NCI-H1436 (cell line): ENCODE measurements at places on chromosomes 11 and 22.

GRCh38 chr11:128694618-128695481, 978 bp downstream of the FLI1 start:
- no peak for DNase-seq

DNA sequence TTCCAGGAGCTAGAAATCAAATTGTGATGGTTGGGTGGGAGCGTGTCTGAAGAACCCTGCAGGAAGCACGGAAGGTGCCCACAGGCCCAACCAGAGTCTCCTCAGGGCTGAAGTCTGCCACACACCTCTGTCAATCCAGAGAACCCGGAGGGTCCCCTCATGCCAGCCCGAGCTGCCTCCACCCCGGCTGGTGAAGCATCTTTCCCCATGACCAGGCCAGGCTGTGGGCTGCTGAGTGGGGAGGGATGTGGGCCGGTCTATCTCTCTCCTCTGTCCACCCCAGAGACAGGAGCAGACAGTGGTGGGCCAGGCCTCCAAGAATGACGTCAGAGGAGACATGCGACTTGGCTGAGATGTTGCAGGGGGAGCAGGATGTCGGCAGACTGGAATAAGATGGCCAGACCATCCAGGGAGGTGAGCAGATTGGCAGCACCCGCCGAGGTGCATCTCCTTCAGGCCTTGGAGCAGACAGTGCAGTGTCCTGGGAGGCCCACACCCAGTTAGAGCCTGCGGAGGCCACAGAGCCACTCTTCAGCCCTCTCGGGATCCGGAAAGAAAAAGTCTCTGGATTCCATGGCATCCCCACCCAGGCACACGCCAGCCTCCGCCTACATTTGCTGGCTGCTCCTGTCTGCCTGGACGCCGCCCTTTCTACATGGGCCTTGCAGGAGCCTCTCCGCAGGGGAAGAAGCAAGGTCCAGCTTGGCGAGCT, 1524.9 kb downstream of the BRD1 start:
- no peak for DNase-seq

DNA sequence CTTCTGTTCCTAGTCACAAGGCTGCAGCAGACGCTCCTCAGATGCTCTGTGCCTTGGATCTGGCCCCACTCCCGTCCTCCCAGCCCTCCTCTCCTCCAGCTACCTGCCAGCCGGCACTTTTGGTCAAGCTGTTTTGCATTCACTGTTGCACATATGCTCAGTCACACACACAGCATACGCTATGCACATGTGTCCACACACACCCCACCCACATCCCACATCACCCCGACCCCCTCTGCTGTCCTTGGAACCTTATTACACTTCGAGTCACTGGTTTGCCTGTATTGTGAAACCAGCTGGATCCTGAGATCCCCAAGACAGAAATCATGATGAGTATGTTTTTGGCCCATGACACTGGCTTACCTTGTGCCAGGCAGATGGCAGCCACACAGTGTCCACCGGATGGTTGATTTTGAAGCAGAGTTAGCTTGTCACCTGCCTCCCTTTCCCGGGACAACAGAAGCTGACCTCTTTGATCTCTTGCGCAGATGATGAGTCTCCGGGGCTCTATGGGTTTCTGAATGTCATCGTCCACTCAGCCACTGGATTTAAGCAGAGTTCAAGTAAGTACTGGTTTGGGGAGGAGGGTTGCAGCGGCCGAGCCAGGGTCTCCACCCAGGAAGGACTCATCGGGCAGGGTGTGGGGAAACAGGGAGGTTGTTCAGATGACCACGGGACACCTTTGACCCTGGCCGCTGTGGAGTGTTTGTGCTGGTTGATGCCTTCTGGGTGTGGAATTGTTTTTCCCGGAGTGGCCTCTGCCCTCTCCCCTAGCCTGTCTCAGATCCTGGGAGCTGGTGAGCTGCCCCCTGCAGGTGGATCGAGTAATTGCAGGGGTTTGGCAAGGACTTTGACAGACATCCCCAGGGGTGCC, 109.8 kb downstream of the BCR start:
- DNase-seq = no peak

DNA sequence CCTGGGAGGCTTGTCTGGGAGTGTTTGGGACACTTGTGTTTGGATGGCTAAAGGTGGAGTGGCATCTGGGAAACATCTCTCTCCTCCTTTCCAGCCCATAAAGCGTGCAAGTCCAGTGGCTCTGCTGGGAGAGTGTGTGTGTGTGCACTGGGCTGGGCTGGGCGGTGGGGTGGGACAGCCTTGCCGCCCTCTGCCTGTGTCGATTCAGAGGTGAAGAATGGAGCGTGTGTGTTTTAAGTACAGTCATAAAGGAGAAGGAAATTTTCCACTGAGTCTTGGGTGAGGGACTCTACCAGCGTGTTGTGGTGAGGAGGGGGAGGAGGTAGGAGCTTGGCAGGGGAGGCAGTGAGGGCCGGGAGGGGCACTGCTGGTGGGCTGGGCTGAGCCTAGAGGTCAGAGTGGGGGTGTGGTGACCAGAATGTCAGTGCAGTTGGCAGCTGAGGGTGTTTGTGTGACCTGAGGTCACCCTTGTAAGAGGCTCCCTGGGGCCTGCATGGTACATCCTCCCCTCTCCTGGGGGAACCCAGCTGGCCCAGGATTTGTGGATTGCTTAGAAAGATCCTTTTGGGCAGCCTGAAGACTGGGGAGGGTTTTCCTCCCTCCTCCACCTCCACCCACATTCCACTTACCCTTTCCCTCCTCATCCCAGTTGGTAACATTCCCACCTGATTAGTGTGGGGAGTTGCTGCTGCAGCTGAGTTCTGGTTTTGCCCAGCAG, 1.7 kb downstream of the TIMP3 start:
- no peak for DNase-seq

DNA sequence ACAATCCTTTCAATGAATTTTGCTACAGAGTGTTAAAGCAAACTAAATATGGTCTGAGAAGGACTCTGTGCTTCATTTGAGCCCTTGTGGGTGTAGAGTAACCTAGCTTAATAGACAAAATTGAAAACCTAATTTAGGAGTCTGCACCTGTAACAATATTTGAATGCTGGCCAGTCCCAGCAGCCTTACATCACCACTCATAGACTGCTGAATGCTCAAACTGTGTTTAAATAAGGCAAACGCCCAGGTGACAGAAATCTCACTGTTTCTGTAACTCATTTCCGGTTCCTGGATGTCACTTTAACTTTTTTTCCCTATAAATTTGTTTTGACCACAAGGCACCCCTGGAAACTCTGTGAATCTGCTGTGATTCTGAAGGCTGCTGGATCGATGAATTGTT, 45.5 kb upstream of the GLYATL1B start:
- DNase-seq = no peak

- DNase-seq = no peak
Measured at GRCh38 chr11:31764261-31764660, 46.9 kb downstream of the PAX6 start.
